ENCODE measurements at places on chromosomes 7 and 10.

GRCh38 chr7:17093461-17093860 is 205.0 kb upstream of the AHR start:
- DNase-seq, result no peak

DNA sequence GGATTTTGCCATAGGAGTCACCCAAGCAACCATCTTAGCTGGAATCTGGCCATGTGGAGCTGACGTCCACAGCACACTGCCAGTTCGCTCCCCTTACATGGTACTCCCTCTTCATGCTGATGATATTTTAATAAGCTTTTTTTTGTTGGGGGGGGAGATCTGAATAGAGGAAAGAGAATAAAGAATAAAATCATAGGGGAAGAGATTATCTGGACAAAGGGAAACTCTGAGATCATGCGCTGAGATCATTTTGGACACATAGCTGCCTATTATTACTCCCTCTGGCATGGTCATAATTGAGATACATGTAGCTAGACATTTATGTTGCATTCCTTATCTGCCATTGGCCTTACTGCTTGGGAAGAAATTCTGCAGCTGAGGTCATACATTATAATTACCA is 282.7 kb downstream of the HTR7 start:
- no peak for DNase-seq

- DNase-seq, result no peak
Observed at GRCh38 chr10:61452655-61453641, at the start of gene TMEM26. TSS of gene TMEM26 (minus strand) at chr10:61453381. CDS start at chr10:61453081, 300 bp downstream.

GRCh38 chr10:16904639-16905061 is 87.4 kb upstream of the RSU1 start:
- DNase-seq, result no peak

DNA sequence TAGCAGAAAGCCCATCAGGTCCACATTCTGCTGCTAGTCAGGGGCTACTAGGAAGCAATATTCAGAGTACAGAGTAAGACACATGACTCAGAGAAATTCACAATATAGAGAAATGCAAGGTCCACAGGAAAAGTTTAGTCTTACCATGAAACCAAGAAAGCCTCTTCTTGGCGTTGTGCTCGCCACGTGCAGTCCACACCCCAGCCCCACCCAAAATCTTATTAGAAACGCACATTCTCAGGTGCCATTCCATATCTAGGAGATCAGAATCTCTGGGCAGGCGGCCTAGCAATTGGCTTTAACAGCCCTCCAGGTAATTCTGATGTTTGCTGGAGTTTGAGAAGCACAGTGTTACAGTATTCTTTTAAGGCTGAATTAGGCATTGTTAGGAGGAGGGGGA is 15.8 kb upstream of the SAR1A start:
- no peak for DNase-seq

- DNase-seq, result peak; percentile 54
Observed at GRCh38 chr10:88091490-88092061, 228.2 kb downstream of the PTEN start.

- DNase-seq, result no peak
Observed at GRCh38 chr10:47152861-47153349, 147.1 kb upstream of the GDF10 start.

DNA sequence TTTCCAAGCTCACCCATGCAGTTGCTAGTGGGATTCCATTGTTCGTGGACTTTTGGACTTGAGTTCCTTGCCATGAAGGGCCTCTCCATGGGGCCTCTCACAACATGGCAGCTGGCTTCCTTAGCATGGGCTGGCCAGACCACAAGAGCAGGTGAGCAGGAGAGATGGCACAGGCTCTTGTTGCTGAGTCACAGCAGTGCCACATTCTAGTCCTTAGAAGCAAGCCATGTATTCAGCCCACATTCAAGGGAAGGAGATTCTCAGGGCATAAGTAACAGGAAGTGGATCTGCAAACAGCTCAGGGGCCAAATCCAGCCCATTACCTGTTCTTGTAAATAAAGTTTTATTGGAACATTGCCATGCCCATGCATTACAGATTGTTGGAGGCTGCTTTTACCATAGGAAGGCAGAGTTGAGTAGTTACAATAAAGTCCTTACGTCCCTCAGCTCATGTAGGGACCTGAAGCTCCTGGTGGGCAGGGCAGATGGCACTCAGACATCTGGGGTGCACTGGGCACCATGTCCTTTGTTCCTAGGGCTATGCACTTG is 481.5 kb upstream of the FOXK1 start:
- no peak for DNase-seq

DNA sequence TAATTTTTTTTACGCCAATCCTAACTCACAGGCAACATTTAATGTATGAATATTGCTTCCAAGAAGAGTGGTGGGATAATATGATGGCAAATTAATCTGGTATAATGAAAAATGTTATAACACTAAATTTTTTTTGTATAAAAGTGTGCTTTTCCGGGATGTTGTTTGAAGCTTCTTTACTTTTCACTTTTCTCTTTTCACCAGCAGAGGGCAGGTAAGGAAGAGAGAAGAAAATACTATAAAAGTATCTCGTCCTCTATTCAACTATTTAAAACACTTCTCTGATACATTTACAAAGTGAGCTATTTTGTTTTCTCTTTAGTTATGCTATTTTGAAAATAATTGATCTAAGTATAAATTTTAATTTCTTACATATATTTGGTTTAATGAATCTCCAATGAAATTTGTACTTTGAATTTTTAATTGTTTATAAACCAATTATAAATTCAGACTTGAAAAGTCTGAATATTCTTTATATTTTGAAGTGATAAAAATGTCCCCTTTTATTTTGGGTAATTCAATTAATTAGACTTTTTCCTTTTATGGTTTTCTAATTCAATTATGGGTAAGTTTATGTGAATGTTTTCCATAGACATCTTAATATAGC is 20.7 kb upstream of the CFTR start:
- no peak for DNase-seq

DNA sequence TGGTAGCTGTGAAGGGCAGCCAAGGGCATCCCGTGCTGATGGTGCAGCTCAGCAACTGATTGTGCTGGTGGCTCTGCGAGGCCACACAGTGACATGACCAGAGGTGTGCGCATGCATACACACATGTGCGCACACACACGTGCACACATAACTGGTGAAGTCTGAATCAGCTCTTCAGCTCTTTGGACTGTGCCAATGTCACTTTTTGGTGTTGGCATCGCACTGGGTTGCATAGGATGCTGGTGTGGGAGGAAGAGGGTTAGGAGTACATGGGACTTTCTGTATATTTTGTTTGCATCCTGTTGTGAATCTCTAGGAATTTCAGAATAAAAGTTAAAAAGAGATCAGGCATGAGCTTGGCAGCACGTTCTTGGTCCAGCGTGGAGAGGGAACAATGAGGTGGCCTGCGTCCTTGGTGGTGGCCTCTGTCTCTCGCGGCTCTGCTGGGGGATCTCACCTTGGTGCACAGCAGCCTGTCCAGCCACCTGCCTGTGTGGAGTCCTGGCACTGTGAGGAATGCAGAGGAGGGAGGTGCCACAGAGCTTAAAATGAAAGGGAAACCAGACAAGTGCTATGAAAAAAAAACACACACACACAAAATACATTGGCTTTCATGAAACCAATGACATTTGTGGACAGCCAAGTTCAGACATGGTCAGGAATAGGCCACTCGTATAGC is 124.0 kb downstream of the TRRAP start:
- DNase-seq, result no peak

DNA sequence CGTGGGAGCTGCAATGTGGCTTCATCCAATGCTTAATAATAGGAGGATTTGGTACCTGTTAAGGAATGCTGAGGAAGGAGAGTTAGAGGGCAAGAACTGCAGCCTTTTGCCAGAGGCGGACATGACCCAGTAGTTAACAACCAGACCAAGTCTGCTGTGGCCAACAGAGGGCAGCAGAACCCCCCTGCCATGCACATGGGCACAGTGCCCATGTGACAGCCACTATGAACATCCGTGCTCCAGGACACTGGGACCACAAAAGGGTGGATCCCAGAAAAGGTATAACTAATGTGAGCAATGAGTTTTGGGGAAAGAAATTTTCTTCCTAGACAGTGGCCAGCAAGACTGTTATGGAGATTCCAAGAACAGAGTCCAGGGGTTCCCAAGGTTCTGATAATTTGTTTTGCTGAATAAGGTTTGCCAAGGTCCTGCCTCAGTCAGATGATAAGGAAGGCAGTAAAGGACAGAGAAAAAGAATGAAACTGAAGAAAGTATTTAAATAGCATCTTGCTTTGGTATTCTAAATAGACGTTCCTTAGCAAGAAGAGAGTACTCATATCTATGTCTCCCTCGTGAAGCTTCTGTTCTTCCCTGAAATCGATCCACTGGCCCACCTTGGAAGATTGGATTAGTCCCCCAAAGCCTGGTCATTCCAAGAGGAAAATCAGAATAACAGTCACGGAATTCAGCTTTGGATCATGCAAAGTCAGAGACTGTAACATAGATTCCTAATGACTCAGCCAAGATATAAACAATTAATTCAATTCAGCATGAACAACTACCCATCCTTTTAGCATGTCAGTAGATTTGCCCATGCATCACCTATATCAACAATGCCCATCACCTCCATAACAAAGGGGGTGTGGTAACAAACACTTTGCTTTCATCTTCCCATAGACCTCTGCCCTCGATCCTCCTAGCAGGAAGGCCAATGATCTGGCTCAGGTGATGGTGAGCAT is 56.0 kb downstream of the LGI1 start:
- DNase-seq, result peak; percentile 28

GRCh38 chr10:122060250-122060649 is 71.3 kb downstream of the TACC2 start:
- no peak for DNase-seq

- no peak for DNase-seq
Observed at GRCh38 chr7:101826081-101826835, 8.8 kb downstream of the CUX1 start.

DNA sequence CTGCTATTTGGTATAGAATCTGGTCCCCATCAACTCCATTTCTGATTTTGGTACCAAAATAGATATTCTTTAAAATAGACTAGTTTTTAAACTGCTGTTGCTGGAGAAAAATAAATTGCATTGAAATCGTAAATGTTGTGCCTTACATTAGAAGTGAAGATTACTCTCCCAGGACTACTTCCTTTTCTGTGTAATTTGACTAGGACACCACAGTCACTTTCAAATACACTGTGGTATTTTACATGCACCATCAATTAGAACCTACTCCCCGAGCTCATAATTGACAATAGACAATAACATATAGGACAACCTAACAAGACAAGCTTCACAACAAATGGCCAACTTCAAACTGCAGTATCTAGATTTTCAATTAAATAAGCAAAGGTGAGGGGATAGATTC is 211.5 kb downstream of the DGKB start:
- no peak for DNase-seq

- DNase-seq, result no peak
Observed at GRCh38 chr7:96183163-96183670, 138.7 kb downstream of the SLC25A13 start.

- DNase-seq, result no peak
Observed at GRCh38 chr10:110794808-110795207, 76.9 kb upstream of the PDCD4 start.

DNA sequence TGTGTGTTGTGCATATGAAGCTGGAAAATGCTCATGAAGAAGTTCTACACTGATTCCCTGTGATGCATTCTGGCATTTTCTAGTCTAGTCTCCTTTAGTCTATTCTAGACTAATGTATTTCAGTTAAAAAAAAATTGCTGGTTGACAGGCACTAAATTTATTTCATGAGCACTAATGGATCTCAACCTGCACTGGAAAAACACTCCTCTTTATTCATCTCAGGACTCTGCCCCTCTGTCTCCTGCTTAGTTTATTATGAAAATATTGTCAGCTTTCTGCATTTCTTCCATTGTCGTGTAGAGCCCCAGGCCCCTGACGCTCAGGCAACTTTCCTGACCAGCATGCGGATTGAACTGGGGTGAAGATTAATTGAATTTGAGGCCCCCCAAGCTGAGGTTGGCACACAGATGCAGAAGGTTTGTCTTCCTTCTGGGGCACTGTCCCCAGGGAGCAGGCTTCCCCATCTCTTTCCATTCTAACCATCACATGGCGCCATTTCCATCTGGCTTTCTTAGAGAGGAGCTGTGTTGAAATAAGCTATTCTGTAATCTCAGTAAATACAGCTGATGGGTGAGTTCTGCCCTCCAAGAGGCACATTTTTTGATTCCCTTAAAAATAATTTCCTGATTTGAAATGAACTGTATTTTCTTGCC is 128.7 kb downstream of the INSYN2A start:
- DNase-seq, result no peak

DNA sequence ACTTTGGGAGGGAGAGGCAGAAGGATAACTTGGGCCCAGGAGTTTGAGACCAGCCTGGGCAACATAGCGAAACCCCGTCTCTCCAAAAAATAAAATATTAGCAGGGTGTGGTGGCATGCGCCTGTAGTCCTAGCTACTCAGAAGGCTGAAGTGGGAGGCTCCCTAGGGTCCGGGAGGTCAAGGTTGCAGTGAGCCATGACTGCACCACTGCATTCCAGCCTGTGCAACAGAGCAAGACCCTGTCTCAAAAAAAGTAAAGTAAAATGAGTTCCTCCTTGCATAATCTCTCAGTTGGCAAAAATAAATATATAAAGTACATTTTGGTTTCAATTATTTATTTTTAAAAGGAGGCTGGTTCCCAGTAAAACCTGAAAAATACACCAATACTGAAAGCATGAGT is 11.8 kb downstream of the NANOS1 start:
- no peak for DNase-seq

DNA sequence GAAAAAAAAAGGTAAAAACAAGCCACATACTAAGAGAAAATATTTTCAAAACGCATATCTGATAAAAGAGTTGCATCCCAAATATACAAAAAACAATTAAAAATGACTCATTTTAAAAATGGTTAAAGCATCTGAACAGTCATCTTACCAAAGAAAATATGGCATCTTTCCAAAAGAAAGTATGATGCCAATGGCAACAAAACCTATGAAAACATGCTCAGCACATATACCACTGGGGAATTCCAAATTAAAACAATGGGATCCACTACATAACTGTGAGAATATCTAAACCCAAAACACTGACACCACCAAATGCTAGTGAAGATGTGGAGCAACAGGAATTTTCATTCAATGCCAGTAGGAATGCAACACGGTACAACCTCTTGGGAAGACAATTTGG is 39.3 kb downstream of the VSTM2A start:
- DNase-seq, result no peak

- no peak for DNase-seq
Observed at GRCh38 chr10:55183993-55184392, 383.0 kb upstream of the PCDH15 start.

DNA sequence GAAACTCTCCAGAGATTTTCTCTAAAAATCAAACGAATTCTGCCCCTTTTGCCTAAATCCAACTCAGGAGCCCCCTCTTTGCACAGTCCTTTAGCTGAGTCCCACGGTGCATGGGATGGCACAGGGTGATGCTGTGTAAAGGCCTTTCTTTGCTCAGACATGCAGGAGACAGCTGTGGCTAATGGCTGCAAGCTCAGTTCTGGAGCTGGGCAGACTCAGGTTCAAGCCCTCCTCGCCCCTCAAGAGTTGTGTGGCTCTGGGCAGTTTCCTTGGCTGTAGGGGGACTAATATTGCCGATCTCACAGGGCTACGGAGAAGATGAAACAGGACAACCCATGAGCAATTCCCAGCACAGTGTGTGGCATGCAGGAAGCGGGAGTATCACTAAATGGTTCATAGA is 42.6 kb downstream of the CLEC2L start:
- DNase-seq, result no peak

- no peak for DNase-seq
Observed at GRCh38 chr10:106746868-106747267, 417.6 kb downstream of the SORCS1 start.

GRCh38 chr7:4781366-4782069 is 6.1 kb downstream of the AP5Z1 start:
- DNase-seq, result no peak

Data from germinal center (tissue), 1 donor.